Activated CD4-positive, alpha-beta T cell treated with anti-CD3 and anti-CD28 coated beads, Interleukin-10, Interleukin-2, amounts not matched to agents 100 ng/mL and 50 ng/mL, durations not matched to agents 16 hours and 8 hours (primary cell): ENCODE measurements at places on chromosomes 4 and X.

DNA sequence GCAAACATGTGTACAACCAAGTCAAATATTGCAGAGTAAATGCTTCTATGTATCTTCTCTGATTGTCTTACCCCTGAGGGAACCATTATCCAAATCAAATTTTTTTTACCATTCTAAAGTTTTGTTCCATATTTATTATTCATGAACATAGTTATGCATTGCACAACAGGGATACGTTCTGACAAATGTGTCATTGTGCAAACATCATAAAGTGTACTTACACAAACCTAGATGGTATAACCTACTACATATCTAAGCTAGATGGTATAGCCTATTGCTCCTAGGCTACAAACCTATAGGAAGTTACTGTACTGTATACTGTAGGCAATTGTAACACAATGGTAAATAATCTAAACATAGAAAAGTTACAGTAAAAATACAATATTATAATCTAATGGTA lies 23.4 kb downstream of the BEX3 start:
- DNase-seq: no peak

DNA sequence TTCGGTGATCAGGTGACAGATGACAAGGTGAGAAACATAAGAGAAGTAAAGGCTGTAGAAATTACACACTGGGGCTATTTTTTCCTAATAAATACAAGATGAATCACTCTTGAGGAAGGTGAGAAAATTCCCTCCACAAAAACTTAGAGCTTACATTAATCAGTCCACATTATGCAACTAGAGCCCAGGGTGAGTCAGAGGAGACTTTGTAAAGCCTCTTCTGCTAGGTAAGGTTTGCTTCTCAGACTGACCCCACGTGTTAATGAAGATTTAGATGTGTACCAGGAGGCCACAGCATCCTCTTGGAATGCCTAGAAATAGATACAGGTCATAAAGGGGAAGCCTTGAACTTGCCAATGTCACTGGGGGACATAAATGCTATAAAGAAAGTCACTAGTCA lies 396.0 kb upstream of the SMIM31 start:
- no peak for DNase-seq

DNA sequence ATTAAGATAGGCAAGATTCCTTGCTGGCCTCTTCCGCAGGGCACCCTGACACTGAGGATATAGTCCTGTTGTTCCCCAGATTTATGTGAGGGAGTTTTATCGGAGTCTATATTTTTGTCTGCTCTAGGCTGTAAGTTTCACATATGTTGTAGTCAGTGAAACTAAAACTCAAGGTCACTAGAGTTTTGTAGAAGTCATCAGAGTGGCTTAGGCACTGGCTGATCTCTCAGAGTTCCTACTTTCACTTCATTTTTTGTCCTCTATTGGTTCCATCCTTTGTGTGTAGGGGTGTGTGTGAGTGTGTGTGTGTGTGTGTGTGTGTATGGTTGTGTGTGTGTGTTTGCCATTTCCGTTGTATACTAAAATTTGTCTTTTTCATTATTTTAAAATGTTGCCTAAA lies 577.5 kb downstream of the IQCM start:
- no peak for DNase-seq

- DNase-seq: no peak
Measured at GRCh38 chr4:39559626-39560025, 32.4 kb upstream of the UGDH start.

DNA sequence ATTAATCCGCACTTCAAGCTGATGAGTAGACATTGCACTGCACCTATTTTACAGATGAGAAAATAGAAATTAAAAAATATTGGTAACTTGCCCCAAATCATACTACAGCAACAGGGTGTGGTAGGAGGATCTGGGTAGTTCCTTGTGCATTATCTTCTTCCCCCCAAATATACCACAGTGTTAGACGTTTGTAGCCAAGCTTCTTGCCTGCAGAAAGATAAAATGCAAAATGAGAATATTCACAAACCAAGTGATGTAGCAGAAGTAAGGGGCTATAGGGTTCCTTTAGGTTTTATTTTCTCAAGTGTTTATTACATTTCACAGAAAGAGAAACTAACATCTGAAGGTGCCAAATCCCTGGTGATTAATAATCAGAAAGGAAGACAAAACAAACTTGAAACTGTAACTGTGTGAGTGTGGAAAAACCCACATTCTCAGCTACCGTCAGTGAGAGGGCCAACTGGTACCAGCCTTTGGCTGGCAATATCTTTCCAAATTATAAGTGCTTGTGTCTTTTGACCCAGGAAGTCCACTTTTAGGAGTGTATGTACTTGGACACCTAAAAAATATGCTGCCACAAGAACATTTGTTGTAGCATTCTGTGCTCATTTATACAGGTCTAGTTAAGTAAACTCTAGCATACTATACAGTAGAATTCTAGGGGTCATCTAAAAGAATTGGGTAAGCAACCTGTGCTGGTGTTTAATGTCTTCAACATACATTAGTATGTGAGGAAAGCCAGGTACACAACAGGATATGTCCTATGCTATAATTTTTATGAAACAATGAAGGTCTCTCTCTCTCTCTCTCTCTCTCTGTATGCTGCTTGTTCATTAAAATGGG lies 6.7 kb upstream of the CD38 start:
- DNase-seq: peak; percentile 74

DNA sequence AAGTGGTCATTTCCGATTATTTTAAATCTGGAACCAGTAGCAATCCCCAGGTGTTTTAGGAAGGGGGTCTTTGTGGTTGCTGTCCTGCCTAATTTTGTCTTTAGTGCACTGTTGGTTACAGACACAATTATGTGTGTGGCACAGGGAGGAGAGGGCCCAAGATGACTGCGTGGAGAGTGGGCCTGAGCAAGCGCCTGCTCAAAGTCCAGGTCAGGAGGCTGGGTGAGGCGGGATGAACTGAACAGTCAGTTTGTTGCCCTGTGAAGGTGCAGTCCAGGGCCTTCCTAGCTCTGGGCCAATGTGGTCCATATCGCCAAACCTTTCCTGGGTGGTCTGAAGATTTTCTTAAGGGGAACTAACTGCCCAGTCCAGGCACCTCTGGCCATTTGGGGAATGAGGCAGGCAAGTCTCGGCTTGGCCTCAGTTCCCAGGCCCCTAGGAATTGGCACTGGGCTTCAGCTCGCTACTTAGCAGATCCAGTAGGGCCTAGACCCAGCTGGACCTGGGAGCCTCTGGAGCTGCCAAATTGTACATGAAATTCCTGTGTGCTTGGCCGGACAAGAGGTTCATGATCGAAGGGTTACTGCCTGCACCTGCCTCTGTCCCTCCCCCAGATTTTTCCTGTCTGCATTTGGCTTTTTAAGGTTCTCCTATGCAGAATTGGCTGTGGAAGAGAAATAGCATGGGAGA lies 47.6 kb downstream of the ANAPC4 start:
- DNase-seq: no peak
